Stimulated activated CD4-positive, alpha-beta T cell treated with anti-CD3 and anti-CD28 coated beads, Interleukin-1b, Interleukin-23, amount 100 ng/mL, for 1 hour (primary cell): ENCODE measurements at places on chromosomes 2 and 18.

GRCh38 chr2:25230198-25230947 is 62.0 kb upstream of the POMC start:
- no peak for DNase-seq

- no peak for DNase-seq
Observed at GRCh38 chr2:238853721-238854120, 5.8 kb downstream of the TWIST2 start.

DNA sequence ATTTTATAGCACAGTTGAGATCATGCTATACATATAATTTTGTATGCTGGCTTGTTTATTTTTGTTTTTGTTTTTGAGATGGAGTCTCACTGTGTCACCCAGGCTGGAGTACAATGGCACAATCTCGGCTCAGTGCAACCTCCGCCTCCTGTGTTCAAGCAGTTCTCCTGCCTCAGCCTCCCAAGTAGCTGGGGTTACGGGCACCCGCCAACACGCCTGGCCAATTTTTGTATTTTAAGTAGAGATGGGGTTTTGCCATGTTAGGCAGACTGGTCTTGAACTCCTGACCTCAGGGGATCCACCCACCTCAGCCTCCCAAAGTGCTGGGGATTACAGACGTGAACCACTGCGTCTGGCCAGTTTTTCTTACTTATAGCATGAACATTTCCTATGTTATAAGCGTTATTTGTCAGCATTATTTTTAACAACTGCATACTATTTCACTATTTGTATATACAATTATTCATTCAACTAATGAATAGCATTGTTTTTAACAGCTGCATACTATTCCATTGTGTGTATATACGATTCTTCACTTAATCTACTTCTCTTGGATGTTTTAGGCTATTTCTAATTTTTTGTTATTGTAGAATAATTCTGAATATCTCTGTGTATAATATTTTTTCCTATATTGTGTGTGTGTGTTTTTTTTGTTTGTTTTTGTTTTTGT is 3.5 kb downstream of the EHD3 start:
- DNase-seq, result no peak

DNA sequence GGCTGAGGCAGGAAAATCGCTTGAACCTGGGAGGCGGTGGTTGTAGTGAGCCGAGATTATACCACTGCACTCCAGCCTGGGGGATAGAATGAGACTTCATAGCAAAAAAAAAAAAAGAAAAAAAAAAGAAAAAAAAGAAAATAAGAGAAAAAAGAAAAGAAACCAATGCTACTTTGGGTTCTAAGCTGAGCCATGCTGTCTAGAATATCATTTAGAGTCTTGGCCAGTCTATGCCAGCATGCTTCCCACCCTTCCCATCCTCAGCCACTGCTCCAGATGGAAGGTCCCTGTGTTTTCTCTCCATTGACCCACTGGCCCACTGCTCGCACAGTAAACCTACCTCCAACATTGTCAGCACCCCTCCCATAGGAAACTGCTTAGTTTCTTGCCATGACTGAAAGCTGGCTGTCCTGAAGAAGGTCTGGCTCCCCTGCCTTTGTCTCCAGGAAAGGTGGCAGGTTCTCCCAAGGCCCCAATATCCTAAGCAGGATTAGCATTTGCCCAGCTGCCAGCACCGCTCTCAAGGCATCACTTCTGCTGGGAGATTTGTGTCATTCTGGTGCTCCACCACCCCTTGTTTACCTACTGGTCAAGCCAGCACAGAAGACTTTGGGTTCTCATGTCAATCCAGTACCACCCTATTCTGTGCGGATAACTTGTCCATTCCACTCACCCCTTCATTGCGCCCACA is 47.3 kb upstream of the PAPOLG start:
- no peak for DNase-seq

DNA sequence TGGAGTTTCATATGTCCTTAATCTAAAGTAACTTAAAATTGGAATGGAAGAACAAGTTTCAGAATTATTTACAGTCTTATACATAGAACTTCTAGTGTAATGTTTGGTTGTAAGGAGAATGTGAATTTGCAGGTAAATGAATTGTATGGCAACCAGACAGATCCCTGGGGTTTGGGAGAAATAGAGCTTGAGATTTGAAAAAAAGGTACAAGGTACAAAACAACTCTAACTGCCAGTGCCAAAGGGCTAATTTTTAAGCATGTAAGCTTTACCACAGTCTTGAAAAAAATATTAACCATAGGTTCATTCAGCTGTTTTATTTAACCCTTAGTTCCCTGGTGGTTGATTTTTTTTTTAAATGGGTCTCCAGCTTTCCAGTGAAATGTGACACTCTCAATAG is 103.3 kb downstream of the ICA1L start:
- no peak for DNase-seq

DNA sequence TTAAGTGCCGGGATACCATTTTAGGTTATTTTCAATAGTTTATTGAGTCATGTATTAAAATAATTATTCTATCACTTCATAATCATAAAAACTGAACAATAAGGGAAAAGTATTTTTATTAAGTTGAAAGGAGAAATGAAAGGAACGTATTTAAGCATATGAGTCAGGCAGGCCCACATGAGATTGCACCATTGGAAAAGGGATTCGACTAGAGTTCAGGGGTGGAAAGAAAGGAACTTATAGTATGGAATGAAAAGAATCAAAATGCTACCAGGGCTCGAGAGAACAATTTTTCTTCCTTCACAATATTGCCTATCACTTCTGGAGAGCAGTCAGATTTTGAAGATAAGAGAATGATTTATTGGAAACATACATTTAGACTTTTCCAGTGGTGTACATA is 516.5 kb upstream of the NETO1 start:
- DNase-seq, result no peak

- no peak for DNase-seq
Observed at GRCh38 chr2:46248171-46248570, 49.0 kb upstream of the EPAS1 start.

DNA sequence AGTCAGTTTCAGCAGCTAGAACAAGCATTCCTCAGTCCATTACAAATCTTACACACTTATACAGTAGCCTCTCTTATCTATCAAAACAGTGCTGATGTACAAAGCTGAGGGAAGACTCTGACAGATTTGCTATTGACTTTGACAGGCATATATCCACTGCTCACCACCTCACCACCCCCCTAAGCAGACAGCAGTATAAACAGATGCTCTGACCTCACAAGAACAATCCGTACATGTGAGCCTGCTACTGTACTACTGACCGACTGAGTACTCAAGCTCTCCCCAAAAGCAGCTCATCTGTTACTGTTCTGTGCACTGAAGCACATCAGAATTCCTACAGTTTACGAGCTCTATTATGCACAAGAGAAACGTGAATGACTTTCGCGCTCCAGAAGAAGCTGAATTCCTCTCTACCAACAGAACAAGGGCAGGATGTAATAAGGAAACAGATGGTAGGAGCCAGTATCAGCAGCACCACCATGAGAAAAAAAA is 95.6 kb upstream of the PDE1A start:
- no peak for DNase-seq

GRCh38 chr2:61764035-61764800 is 89.6 kb downstream of the FAM161A start:
- peak; percentile 89 for DNase-seq

DNA sequence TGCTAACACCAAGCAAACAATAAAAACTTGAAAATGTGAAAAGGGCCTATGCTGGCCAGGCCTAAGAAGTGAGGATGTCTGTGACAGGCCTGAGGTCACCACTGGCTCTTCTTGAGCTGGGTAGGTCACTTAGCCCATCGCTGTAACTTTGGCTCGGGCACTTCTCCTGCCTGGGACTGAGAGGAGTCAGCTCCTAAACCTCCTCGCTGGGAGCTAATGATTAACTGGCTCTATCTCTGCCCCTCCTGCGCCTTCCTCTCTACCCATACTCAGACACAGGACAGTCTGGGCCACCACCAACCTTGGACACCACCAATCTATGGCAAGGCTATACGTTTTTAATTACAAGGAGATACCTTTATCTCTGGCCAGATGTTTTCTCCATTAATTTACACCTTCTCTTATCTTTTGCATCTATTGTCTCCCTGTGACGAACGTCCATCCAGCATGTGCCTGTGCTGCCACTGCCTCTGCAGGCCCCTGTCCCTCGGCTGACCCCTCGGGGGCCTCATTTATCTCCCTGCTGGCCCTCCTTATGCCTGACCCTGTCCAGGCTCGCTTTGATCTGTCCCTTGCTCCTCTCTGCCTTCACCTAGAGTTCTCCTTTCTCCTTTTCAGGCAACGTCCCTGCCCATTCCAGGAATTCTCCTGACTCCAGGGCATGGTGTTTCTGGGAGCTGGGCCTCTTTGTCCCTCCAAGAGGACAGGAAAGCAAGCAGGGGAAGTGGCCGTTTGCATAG is 149.1 kb upstream of the GATA6 start:
- DNase-seq, result no peak

DNA sequence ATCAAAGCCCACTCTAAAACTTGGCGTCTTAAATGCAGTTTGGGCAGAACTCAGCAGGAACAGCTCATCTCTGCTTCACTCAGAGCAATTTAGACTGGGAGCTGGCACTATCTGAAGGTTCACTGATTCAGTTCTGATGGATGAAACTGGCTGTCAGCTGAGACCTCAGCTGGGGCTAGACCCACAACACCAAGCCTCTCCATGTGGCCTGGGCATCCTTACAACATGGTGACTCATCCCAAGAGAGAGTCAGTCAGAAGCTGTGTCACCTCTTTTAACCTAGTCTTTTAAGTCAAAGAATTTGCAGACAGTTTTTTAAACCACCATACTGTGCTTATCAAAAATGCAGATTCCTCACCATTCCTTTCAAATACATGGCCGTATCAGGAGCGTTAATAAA is 62.6 kb upstream of the ZNF397 start:
- no peak for DNase-seq

DNA sequence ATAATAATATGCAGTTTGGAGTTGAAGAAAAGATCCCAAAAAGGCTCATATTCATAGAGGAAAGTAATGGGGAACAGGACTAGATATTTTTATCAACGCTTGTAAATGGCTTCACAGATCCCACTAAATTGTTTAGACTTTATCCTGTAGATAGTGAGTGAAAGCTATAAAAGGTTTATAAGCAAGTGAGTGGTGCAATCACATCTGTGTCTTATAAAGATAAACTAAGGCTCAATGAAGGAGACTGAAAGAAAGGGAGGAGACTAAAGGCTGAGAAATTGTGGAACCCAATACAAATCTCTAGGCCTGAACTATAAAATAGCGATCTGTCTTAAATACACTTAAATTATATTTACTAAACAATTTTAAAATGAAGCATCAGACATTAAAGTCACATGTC is 7.7 kb downstream of the SP3 start:
- no peak for DNase-seq

DNA sequence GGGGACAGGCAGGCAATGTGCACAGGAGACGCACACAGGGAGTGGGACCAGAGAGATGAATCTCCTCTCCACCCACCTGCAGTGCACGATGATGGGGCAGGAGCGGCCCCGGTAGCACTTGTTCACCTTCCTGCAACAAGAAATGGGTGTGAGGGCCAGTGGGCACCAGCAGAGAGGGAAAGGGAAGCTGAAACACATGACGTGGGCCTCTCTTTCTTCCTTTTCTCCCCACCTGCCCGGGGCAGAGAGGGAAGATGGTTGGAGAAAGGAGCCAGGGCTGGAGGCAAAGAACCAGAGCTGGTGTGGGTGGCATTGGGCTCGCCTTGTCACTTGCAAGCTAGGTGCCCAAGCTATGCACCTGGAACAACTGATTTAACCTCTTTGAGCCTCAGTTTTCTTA is 12.2 kb downstream of the DNAJB2 start:
- no peak for DNase-seq

- no peak for DNase-seq
Observed at GRCh38 chr2:134020608-134021007, 233.3 kb upstream of the MGAT5 start.

DNA sequence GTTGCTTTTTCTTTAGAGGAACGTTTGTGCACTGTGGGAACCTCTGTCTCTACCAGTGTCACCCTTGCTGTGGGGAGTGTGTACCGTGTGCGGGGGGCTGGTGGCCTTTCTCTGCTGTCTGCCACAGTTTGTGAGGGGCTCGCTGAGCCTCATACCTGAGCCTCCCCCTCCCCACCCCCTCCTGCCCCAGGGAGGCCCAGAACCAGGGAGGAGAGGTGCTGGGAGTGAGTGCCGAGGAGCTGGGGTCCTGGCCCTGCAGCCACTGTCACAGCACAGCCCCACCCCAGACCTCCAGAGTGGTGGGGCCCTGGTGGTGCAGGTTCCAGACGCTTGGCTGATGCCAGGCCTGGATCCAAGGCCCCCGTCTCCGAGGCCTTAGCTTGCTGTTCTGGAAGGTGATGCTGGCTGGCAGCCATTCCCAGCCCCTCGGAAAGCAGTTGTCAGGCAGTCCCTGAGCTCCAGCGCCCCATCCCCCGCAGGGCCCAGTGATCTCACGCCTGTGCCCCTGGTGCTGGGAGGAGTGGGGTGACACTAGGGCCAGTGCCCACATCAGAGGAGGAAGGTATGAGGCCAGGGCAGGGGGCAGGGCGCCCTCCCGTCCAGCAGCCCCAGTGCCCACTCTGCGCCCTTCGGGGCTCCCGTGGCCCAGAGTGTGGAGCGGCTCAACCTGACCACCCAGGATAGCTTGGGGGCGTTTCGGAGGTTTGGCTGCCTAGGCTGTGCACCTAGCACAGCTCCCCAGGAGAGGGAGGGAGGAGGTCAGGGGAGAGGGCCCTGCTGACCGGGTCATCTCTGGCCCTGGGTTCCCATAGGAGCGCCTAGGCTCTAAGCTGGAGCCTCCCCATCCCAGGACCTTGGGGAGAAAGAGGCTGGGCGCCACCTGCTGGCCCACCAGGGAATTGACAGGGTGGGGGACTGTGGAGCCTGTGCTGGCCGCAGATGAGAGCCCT is 53.0 kb upstream of the ALPP start:
- DNase-seq, result no peak

DNA sequence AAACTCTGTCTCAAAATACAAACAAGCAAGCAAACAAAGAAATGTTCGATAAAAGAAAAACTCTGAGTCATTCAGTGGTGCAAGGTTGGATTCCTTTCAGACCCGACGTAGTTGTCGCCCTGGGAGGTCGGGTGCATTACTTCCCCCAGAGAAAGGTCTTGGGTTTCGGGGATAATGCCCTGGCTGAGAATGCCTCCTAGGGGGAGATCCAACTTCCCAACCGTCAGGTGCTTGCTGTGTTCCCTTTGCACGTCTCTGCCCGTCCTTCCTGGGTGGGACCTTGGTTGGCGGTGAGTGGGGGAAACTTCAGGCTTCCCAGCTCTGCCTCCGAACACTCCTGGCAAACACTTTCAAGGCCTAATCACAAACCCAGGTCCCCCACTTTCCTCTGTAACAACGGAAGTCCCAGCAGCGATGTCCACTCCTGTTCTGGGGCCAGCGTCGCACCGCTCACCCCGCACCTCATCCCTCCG is 609 bp downstream of the TPGS2 start:
- no peak for DNase-seq
